ENCODE measurements at places on chromosomes 11 and 22.

- peak; percentile 81 for DNase-seq
Measured at GRCh38 chr11:33530815-33531214, 169.8 kb downstream of the C11orf91 start.

GRCh38 chr11:119493712-119494111, 70.7 kb upstream of the THY1 start:
- peak; percentile 13 for DNase-seq

GRCh38 chr11:100095809-100096208, 591.3 kb upstream of the ARHGAP42 start:
- DNase-seq = no peak

DNA sequence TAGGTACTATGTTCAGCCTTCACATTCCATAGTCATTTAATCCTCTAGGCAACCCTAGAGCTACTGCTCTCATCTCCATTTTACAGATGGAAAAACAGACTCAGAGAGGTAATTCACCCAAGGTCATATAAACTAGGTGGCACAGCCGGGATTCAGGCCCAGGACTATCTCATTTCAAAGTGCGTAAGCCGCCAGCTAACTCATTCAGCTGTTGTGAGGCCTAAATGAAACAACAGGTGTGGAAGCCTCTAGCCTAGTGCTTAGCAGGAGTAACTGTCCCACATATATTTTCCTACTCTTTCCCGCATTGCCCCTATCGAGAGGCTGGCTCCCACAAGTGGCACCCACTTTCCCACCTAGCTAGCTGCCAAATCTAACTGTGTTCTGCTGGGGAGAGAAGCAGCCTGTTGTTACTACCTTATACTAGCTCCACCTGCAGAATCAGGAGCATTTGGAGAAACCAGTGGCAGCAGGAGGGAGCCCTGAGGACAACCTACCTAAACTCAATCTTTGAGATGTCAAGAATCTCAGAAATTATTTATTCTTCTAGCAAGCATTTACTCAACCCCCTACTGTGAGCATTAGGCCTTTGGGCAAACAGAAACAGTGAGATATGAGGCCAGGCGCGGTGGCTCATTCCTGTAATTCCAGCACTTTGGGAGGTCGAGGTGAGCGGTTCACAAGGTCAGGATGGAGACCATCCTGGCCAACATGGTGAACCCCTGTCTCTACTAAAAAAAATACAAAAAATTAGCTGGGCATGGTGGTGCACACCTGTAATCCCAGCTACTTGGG, 20.9 kb downstream of the PRG3 start:
- no peak for DNase-seq
